Calu3 (cell line): ENCODE measurements at places on chromosomes 2 and 18. TPM values are rescaled to one million over a fixed set of nuclear protein-coding genes. Genes with fewer than 3 reads are reported as not detected.

DNA sequence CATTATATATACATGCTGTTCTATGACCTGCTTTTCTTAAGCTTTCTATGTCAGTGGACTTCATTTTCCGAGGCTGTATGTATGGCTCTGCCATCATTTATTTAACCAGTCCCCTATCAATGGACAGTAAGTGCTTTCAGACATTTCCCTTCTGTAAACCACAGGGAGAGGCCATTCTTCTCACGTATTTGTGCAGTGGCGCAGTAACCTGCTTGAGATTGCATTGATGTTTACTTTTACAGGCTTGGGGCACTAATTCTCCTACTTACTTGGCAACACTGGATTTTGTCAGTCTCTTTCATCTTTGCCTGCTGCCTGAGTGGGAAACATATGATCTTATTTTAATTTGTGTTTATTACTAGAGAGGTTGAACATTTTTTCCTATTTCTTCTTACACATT, 52.1 kb downstream of the BOLA3 start:
- no peak for DNase-seq

DNA sequence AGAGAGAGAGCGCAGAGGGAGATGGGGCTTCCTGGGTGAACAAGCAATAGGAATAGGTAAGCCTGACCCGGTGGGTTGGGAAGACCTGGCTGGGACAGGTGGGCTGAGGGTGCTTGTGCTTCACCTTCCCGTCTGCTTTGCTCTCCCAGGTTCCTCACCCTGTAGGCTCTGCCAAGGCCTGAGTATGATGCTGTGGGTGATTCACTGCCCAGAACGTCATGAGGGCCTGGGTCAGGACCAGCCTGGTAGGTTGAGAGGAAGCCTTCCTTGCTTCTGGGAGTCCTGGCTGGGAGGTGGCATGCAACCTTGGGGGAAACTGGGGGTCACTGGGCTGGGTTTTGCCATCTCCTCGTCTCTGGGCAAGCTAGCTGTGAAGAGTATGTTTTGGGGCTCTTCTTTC, 220.2 kb upstream of the APCDD1 start:
- no peak for DNase-seq

The TRIM54 gene
- 0.99 and 2.3 TPM in 2 replicates for total RNA-seq

The CIB4 gene
- total RNA-seq: not detected in 2 replicates

The PLGLB2 gene
- 1.7 and 2.3 TPM in 2 replicates for total RNA-seq

DNA sequence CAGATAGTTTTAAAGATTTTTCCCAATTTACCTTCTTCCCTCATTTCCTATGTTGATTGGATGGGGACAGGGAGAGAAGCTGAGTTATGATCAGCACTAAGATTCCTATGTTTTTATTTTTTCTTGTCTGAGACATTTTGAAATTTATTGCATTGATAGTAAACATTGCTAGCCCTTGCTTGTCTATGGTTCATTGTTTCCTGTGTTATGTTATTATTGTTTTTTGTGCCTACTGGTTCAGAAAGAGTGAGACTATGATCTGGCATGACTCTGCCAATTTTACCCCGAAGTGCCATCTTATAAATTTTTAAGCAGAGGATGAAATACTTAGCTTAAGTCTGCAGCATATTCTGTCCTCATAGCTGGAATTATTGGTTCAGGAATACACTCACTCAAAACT, 478.5 kb downstream of the MBD2 start:
- DNase-seq: no peak

DNA sequence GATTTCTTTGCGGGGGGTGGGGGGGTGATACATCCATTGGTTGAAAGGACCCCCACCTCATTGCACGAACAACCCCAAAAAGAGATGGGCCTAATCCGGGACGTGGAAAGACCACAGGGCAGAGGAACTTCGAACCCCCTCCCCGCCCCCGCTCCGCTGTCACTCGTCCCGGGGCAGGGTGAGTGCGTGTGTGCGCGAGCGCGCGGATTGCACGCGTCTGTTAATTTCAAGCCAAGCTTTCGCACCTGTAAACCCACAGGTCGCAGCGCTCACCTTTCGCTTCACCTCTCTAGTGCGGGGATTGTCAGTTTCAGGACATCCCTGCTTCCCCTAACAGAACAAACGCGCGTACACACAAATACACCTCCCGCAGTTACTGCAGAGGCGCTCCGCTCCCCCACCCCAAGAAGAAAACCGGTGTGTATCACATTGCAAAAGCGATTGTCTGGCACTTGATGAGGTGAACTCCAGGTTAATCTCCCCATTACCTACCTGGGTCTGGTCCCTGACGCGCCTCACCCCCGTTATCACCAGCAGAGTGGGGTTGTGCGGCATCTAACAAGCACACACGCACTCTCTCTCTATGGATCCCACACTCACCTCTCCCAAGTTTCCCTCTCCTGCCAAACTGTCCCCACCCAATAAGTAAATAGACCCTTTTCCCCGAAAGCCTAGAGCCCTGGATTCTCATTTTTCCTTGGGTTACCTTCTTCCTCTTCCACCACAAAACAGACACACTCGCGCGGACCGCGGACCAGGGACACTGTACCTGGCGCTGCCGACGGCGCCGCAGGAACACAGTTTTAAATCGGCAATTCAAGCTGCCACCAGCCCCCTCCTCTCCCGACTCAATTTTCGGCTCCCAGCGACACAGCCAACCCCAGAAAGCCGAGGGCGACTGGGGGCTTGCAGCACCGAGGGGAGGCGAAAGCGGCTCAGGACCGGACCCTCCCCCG, 1.0 kb downstream of the CYP26B1 start:
- DNase-seq: no peak

- no peak for DNase-seq
Observed at GRCh38 chr2:229205704-229206103, 65.4 kb downstream of the PID1 start.

The RNF149 gene
- total RNA-seq: 69.0 and 79.8 TPM in 2 replicates

DNA sequence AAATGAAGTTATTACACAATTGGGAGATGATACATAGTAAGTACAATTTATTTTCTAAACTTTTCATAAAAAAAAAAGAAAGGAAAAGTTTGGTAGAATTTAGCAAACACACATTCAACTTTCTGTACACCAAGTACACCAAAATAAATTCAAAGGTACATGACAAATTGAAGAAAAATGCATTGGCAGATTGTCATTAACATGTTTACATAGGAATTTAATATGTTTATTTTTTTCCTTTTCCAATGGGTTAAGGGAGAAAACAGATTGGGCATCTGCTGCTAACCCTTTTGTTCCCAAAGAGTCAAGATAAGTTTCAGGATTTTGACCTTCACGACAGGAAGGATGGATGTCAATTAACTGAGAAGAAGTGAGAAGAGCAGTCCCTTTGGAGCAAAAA, 620.4 kb downstream of the XIRP2 start:
- no peak for DNase-seq

- DNase-seq: peak; percentile 6
Observed at GRCh38 chr2:239226677-239227581, 173.9 kb downstream of the HDAC4 start.

- no peak for DNase-seq
Observed at GRCh38 chr2:140187086-140187485, 1406.9 kb upstream of the NXPH2 start.

GRCh38 chr2:180071797-180072196, 64.7 kb upstream of the CWC22 start:
- DNase-seq: no peak

- no peak for DNase-seq
Observed at GRCh38 chr18:23177433-23178072, 42.3 kb downstream of the CABLES1 start.

GRCh38 chr2:16120591-16121180, 180.3 kb downstream of the MYCN start:
- no peak for DNase-seq

The NMS gene
- total RNA-seq: not detected in 2 replicates

DNA sequence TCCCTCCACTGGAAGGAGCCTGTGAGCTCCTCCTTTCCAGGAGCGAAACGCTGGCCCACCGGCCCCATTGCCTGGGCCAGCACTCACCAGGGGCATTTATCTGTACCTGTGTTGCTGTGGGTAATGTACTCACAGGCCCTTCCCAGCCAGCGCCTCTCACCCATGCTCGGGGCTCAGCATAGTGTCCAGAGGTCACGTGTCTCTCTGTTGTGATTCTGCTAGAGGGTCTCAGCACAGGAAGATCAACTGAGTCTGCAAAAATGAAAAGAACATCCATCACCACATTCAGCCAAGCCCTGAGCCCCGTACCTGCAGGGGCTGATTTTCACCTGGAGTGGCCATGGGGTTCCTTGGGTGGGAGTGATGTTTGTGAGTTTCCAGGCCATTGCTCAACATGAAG, 103.1 kb upstream of the TPO start:
- DNase-seq: no peak

DNA sequence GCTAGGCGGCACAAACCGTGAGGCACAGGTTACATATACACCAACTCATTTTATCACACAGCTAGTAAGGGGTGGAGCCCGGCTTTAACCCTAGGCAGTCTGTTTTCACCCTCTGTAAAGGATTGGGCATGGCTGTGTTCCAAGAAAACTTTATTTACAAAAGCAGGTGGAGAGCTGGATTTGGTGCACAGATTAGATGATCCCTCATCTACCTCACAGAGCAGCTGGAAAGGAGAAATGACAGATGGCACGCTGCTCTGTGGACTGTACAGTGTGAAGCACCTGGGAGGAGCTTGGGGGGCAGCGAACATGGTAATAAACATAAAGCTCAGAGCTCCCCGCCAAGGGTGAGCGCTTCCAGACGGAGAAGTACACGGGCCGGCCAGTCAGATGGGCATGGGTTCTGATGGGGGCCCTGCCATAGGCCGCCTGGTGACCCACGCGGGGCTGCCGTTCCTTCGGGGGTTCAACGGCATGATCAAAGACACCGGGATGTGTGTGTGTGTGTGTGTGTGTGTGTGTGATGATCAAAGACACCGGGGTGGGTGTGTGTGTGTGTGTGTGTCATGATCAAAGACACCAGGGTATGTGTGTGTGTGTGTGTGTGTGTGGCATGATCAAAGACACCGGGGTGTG, 862 bp upstream of the TMEM177 start:
- peak; percentile 31 for DNase-seq

The UPP2 gene
- not detected in 2 replicates for total RNA-seq

- no peak for DNase-seq
Observed at GRCh38 chr2:71277147-71277475, 50.2 kb upstream of the PAIP2B start.
